ENCODE measurements at places on chromosomes 4 and X. TPM values are rescaled to one million over a fixed set of nuclear protein-coding genes. Genes with fewer than 3 reads are reported as not detected.
A peak's percentile ranks its signal among the peaks of the same experiment; 100 is the strongest.

The HTN3 gene
- not detected for total RNA-seq

- DNase-seq, result peak; percentile 41
Measured at GRCh38 chrX:17788439-17788838, 51.1 kb downstream of the SCML1 start.

The COX7B gene
- total RNA-seq, result 120 TPM

The LNX1 gene
- 17.2 TPM for total RNA-seq

DNA sequence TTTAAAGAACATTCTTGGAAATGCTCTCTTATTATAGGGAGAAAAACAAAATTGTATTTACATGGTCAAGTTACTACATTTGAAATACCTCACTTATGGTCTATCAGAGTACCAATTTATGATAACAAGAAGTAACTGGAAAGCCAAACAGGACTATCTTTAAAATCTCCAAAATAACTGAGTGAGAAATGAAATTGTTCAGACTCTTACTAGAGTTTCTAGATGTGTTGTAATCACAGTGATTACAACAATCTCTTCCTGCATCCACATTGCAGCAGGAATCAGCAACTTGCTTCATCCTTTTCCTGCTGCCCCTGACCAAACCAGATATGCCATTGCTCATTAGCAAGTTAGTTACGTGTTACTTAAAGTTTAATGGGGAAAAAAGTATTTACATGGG, 245.2 kb upstream of the SMIM31 start:
- no peak for DNase-seq

DNA sequence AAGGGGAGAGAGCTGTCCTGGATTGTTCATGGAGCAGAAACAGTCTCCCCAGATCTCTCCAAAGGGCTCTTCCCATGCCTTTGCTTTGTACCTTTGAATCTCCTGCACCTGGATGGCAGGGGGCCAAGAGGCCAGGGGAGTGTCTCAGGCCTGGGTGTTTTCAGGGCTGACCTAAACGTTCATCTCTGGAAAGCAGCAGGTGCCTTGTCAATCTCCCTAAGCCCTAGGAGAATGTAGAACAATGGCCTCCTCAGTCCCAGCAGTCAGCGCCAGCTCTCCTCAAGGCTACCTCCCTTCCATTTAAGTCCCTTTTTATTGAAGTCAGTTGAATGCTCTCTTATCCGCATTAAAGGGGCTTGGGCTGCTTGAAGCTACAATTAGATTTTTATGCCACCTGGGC, 31.2 kb upstream of the NSUN7 start:
- DNase-seq, result no peak

- DNase-seq, result no peak
Measured at GRCh38 chr4:87204559-87204958, 15.9 kb downstream of the KLHL8 start.

GRCh38 chr4:73744203-73744602, 3.8 kb downstream of the CXCL8 start:
- DNase-seq, result no peak

GRCh38 chr4:94690851-94691254, 66.9 kb upstream of the BMPR1B start:
- no peak for DNase-seq

DNA sequence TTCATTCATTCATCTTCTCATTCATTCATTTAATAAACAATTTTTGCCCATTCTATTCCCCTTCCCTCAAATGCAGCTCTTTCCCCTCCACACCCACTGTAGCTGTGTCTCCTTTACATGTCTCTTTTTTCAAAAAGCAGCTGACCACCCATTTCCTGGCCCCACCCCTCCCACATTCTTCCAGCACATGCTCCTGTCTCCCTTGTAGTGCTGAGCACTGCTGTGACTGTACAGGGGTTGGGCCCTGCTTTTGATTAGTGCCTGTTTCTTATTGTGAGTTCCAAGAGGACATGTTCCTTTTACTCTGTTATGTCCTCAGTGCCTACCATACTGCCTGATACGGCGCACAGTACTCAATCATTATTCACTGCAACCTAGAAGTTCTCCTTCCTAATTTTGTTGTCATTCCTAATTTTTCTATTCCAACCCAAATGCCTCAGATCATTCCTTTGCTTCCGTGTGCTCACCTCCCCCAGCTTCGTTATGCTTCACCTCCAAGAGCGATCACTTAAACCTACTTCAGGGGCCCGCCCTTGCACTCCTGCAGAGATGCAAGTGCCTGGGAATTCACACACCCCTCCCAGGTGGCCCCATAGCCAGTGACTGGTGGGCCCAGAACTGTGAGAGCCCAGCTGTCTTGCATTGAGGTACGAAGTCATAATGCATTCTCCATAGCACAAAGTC, 152.2 kb downstream of the STK32B start:
- DNase-seq, result no peak

The BEND2 gene
- total RNA-seq, result not detected

DNA sequence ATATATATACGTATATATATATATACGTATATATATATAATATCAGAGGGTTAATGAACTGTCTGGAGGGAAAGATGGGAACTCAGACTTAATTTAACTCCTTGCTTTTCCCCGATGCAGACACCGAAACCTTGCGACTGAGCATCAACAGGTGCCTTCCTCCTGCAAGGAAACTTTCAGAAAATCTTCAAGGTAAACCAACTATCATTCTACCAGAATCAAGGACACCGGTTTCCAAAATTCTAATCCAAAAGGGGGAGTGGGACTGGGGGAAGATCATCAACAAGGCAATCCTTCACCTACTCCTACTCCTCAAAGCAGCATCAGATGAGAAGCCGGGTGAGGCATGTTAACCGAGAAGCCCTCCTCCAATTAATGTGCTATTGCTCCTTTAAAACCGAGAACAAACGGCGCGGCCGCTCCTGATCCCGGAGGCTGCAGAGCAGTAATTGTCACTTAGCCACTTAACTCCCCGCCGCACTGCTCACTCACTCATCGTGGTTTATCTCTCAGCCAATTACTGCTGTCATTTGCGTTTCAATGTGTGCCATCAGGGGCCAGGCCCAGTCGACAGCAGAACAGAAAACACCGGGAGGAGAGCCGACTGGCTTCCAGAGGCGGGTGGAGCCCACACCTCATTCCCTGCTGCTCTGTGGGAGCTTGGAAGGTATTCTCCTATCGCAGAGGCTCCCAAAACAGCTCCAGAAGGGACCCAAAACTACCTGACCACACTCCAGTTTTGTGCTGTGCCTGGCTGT, 61.7 kb downstream of the MAML3 start:
- peak; percentile 56 for DNase-seq

The WWC2 gene
- 50.1 TPM for total RNA-seq

The SOWAHB gene
- 2.5 TPM for total RNA-seq

The ADH7 gene
- total RNA-seq, result not detected

GRCh38 chrX:17944833-17945497, 83.9 kb upstream of the RAI2 start:
- no peak for DNase-seq

DNA sequence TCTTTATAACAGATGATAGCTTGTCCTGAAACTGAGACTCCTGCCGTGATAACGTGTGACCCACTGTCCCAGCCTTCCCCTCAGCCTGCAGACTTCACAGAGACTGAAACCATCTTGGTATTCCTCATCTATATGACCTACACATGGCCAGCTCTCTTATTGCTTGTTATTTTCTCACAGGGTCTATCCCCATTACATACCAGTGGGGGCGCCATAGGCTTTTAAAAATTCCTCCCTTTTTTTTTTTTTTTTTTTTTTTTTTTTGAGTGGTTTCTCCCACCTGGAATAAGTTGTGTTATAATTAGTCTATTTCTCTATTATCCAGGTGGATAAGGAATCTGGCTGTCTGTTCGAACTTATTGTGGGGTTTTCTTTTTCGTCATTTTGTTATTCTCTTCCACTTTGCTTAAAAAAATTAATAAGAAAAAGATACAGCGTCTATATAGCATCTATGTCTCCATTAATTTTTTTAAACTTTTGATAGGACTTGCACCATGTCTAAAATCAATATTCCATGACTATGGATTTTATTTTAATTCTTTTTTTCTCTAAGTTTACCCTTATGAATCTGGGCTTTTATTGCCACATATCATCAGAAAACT, 47.2 kb downstream of the GYG2 start:
- DNase-seq, result no peak

- no peak for DNase-seq
Measured at GRCh38 chrX:12890467-12890866, 16.0 kb upstream of the TLR8 start.

DNA sequence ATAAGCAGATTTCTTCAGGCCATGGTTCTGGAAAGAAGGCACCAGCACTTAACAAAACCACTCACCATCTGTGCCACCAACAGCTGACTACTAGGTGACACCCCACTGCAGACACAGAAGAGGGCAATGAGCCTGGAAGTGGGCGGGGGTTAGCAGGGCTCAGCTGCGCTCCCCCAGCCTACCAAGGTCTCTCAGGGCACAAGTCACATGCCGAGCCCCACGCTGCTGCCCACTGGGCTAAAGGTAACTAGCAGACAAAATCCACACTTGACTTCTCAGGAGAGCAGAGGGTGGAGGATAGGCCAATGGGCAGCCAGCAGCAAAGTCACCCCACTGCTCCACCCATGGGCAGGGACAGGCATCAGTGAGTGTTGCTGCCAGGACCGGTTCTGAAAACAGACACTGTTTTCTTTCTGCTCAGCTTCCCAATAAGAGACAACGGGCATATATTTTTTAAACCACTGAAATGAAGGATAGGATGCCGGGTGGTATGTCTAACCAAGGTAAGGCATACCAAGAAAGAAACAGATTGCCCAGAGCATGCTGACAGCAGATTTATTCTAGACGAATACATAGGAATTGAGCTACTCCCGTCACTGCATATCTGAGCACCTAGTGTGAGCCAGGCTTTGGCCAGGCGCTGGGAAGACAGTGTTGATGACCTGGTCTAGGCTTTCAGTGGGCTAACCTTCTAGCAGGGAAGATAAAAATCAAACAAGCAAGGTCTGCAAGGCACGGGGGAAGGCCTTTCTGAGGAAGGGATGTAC, 20.1 kb downstream of the ACSL1 start:
- peak; percentile 47 for DNase-seq

GRCh38 chr4:87839592-87839946, 6.8 kb downstream of the MEPE start:
- no peak for DNase-seq

GRCh38 chr4:53732661-53733060, 141.4 kb upstream of the LNX1 start:
- DNase-seq, result no peak

DNA sequence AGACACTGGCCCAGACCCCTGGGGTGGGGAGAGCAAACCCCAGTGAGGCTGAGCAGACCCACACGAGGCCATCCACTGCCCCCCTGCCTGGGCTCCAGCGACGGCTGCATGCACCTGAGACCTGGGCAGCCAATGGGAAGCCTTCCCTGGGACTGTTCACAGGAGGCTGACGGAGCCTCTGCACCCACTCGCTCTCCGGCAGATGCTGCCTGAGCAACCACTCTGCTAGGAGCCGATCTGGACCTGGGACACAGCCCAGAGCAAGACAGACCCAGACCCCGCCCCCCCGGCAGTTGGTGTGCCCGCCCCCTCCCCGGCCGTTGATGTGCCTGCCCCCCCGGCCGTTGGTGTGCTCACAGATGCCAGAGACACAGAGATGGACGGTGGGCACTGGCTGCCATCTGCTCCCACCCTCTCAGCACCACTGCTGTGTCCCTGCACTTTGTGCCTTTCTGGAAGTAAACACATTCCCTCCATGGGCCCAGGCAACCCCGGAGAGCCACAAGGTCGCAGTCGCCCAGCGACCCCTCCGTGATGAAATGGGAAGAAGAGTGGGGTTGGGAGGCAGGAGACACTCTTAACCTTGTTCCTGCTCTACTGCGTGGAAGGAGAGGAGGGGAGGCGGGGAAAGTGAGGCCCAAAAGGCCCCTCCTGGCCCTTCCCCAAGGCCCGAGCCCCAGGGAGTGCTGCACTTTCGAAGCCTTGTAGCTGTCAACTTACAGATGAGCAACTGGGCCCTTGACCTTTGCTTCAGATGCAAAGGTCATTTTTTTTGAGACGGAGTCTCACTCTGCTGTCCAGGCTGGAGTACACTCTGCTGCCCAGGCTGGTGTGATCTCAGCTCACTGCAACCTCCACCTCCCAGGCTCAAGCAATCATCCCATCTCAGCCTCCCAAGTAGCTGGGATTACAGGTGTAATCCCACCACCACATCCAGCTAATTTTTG, 62.0 kb downstream of the ZFYVE28 start:
- no peak for DNase-seq

GRCh38 chr4:83219344-83220331, 65.0 kb downstream of the COQ2 start:
- peak; percentile 3 for DNase-seq

The GSX2 gene
- not detected for total RNA-seq

The VSIG4 gene
- 16.9 TPM for total RNA-seq

The RASSF6 gene
- 0.09 TPM for total RNA-seq

GRCh38 chr4:123517971-123518370, 121.4 kb downstream of the SPRY1 start:
- DNase-seq, result no peak

GRCh38 chrX:1153940-1154339, 58.5 kb downstream of the CRLF2 start:
- DNase-seq, result no peak

GRCh38 chr4:1398681-1399507, 7.3 kb downstream of the NKX1-1 start:
- no peak for DNase-seq

DNA sequence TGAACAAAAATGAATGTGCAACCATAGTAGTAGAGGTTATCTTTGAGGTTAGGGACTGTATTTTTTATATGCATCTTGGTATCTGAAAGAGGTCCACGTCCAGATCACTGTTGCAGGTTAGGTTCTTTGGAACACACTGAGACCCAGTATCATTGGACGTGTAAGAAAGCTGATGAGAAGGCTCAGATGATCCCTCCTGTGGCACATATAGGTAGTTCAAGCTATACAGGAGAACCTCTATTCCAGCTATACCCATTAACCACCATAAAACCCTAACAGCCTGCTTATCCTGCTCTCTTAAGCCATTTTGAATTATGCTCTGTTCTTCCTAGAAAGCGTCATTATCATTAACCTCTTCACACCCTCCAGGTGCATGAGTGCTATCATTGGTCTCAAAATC, 930.7 kb upstream of the HS3ST1 start:
- DNase-seq, result no peak

DNA sequence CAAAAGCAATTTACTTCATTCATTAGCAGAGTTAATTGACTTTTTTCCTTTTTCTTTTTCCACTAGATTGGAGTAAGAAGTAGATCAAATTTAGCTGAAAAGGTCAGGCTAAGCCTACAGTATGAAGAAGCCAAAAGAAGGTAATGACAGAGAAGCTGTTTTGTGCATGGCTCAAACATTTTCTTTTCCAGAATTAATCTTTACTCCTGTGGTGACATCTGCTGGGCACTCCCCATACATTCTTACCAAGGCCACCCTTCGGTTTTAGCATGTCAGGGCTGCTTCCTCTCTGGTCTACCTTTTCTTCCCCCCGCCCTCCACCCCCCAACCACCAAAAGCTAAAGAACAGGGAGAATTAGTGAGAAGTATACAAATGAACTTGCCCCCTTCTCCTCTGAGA, 70.2 kb downstream of the CLDN22 start:
- DNase-seq, result no peak

The CRLF2 gene
- not detected for total RNA-seq

- peak; percentile 56 for DNase-seq
Measured at GRCh38 chrX:55489314-55490009, at the start of gene USP51. Gene USP51, minus strand, starts transcription at chrX:55489848. Its CDS starts 909 bp downstream, at chrX:55488939.

The ARL9 gene
- total RNA-seq, result 3.2 TPM

The MAGEA8 gene
- total RNA-seq, result not detected

Measured in cerebellum (tissue), 4 donors.